SK-N-SH treated with all-trans-retinoic acid at 6 μM for 48 hours (cell line): ENCODE measurements at places on chromosomes 5 and 9.

DNA sequence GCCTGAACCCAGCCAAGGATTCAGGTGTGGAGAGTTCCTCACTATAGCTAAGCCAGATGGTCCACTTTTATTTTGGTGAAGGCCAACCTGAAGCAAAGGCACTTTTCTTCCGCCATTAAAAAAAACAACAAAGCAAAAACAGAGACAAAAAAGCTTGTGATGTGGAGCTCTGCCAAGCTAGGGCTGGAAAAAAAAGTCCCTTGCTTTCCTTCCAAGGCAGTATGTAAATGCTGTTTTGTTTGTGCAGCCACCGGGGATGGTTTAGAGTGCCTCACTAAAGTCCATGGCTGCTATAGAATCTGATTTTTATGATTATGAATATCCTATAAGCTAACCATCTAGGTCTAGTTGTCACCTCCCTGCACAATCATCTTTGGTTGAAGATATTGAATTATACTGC, 14.9 kb downstream of the MEGF10 start:
- ATAC-seq, result no peak

GRCh38 chr9:98929071-98929470, 14.6 kb upstream of the COL15A1 start:
- no peak for ATAC-seq

DNA sequence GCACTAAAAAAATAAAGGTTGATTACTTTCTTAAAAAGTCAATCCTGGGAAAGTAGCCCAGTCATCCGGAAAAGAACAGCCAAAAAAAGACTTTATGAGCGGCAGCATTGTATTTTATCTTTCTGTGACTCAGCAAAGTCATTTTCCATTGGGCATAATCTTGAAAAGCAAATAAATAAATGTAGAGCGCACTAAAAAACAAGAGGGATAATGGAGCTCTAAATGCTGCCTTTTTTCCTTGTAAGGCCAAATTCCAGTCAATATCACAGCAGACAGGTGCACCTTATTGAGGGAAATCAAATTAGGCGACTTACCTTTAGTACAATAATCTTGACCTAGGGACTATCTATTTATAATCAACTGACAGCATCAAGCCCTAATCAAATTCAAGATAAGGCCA, 266.8 kb downstream of the MTRR start:
- ATAC-seq, result no peak

- ATAC-seq, result peak; percentile 34
Observed at GRCh38 chr9:129068990-129069861, 11.7 kb upstream of the DOLPP1 start.

DNA sequence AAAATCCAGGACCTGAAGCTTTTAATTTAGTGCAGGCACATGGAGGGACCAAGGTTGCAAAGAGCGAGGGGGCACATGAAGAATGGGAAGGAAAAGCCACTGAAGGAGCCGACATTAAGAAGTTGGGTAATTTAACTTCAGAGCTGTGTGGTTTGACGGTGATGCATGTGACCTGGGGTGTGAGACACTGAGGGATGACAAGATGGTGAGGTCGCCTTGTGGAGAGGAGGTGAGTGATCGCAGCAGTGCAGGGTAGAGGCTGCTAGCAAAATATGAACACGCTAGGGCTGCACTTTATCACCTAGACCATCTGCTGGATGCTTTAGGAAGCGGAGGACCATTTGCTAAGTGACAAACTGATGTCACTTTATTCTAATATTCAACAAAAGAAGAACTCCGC, 339.0 kb upstream of the KIF2A start:
- no peak for ATAC-seq

GRCh38 chr5:172705576-172706084, 64.6 kb downstream of the NEURL1B start:
- no peak for ATAC-seq

DNA sequence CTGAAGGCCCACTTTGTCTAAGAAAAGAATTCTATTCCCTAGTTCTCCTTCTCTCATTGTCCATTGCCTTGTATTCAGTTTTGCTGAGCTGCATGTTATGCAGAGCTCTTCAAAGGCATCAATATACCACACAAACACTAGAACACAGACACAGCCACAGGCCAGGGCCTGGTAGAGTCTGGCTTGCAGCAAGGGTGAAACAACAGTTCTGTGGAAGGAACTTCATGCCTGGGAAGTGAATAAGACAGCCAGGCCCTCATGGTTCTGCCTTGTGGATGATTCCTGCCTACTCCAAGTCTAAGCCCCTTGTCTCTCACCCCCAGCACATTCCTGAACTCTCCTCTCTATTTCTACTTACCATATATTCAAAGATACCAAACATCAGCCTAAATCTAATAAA, 30.8 kb downstream of the KLHL3 start:
- ATAC-seq, result no peak

- no peak for ATAC-seq
Observed at GRCh38 chr9:111854799-111855198, 41.8 kb upstream of the UGCG start.
